Stimulated activated CD4-positive, alpha-beta T cell treated with anti-CD3 and anti-CD28 coated beads, Interleukin-1b, Interleukin-23, amount 100 ng/mL, for 48 hours (primary cell): ENCODE measurements at places on chromosomes 1 and 21.
A peak's percentile ranks its signal among the peaks of the same experiment; 100 is the strongest.

GRCh38 chr1:44775930-44776729 is 790 bp downstream of the RPS8 start:
- peak; percentile 32 for DNase-seq

- DNase-seq = peak; percentile 30
Observed at GRCh38 chr21:42381347-42381984, 14.4 kb downstream of the TMPRSS3 start.

GRCh38 chr1:17370618-17371017 is 1.4 kb upstream of the PADI6 start:
- DNase-seq = no peak

- no peak for DNase-seq
Observed at GRCh38 chr1:183244466-183244865, 58.4 kb downstream of the LAMC2 start.

- no peak for DNase-seq
Observed at GRCh38 chr1:247487057-247487456, 29.2 kb upstream of the OR2B11 start.

- peak; percentile 75 for DNase-seq
Observed at GRCh38 chr1:1019122-1019999, 559 bp upstream of the AGRN start.
